ENCODE measurements at places on chromosomes 5 and 9.

GRCh38 chr9:136753371-136754058 lies 4.5 kb downstream of the LCN8 start:
- DNase-seq = no peak

DNA sequence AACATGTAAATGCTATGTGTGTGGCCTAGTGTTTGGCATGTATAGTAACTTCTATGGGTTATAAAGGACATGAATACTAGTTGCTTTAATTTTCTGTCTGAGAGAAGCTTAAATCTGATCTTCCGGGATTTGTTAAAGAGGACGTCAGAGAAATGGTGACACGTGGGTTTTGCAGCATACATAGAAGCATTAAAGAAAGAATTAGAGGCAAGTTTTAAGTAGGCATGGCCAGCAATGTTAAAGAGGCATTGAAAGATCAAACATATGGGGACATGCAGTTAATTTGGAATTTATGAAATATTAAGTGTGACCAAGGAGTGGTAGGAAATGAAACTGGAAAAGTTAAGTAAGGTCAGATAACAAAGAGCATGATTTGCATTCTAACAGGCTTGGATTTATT lies 311.4 kb upstream of the RIOK2 start:
- no peak for DNase-seq

DNA sequence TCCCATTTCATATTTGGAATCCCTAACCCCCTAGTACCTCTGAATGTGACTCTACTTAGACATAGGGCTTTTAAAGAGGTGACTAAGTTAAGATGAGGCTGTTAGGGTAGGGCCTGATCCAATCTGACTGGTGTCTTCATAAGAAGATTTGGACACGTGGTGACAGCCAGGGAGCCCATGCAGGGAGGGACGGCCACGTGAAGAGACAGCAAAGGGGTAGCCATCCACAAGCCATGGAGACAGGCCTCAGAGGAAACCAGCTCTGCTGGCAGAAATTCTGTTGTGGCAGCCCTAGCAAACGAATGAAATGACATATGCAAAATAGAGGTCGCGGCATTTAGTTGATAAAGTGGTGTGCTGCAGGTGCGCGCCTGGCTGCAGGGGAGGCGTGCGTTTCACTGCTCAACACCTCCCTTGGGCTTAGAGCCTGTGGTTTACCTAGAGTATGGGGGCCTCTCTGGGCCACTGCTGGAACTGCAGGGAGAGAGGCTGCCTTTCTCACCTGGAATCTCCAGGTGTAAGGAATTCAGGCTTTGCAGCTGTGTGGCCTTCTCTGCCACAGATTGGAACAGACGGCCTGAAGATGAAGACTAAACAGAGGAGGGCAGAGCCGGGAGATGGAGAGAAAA lies 7.1 kb upstream of the AFAP1L1 start:
- DNase-seq = no peak

GRCh38 chr9:134206311-134207300 lies 42.2 kb upstream of the RNU6ATAC start:
- peak; percentile 50 for DNase-seq

DNA sequence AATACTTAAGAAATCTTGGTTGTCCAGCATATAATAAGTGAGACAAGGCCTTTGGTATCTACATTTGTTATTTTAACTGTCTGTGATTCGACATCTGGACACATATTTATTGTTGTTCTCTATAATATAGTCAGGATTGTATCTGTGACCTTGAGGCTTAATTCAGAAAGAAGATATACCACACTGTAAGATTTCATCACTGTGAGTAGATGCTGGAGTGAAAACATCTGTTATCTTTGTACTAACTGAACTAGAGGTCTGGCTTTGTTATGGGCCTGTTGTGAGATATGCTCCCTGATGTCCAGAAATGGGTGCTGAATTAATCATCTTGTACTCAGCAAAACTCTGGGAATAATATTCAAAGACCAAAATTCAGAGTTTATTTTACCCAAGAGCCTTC lies 148.5 kb downstream of the ISOC1 start:
- DNase-seq = peak; percentile 0

DNA sequence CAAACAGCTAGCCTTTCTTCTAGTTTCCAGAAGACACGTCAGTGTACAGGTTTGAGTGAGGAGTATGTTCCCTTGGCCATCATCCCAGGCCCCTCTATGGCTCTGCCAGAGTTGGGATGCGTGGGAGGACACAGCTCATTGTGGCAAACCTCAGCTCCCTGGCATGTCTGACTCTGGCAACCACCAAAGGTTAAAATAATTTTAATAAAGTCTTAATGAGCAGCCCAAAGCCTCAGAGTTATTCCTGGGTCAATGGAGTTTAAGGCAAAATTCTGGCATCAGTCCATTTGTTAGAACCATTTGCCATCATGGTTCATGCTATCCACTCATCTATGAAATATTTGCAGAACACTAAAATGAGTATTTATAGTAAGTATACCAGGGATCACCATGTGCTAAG lies 79.8 kb upstream of the PAPPA start:
- no peak for DNase-seq

GRCh38 chr5:141525653-141526052 lies 36.8 kb downstream of the PCDHGC5 start:
- DNase-seq = no peak

GRCh38 chr9:87827341-87827740 lies 55.3 kb upstream of the SPATA31E1 start:
- no peak for DNase-seq

DNA sequence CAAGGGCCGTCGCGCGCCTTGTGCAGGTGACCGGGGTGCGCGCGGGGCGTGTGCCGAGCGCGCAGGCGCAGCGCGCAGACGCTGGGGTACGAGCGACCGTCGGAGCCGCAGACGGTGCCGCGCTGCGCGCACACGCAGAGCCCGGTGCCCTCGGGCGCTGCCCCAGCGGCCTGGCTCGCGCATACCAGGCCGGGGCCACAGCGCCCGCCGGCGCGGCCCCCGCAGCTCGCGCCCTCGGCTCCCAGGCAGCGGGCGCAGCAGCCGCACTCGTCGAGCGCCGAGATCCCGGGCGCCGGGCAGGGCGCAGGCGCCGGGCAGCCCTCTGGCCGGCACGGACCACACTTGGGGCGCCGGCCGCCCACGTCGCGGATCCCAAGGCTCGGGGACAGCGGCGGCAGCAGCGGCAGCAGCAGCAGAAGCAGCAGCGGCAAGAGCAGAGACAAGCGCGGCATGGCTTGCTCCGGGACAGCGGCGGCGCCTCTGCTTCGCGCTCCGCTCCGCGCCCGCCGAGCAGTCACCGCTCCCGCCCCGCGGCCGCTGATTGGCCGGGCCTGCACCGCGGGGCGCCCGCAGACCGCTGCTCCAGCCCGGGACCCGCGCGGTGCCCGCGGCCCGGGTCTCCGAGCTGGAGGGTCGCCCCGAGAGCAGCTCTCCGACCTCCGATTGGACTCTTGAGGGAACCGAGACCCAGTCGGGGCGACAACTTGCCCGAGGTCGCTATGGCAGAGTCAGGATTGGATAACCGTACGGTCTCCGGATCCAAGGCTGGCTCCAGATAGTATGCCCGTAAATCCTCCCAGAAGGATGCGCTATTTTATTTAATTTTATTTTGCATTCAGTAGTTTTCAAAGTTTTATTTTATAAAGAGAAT lies at the start of gene IGFBPL1:
IGFBPL1 (minus strand) TSS at position 482 of the 871 bp plus-strand sequence; CDS start at position 452, 30 bp downstream.
- peak; percentile 82 for DNase-seq
